ENCODE measurements at places on chromosomes 7 and 10.

DNA sequence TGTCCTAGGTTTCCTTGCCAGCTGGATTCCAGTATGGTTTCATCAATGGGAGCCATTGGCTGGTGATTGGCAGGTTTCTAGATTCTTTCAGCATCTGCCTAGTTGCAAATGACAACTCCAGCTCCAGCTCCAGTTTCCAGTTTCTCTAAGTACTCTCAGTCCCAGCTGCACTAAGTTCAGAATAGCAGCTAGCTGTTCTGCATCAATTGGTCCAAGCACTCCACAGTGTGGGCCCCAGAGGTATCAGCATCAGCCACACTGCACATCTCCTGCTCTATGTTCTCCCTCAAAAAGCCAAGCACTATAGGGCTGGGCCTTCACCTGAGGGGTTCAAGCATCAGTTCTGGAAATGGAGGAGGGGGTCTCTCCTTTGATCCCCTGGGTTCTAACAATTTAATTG lies 143.4 kb downstream of the VPS50 start:
- no peak for DNase-seq

- no peak for DNase-seq
These were observed 94.8 kb downstream of the TCERG1L start for GRCh38 chr10:131216681-131217230.

DNA sequence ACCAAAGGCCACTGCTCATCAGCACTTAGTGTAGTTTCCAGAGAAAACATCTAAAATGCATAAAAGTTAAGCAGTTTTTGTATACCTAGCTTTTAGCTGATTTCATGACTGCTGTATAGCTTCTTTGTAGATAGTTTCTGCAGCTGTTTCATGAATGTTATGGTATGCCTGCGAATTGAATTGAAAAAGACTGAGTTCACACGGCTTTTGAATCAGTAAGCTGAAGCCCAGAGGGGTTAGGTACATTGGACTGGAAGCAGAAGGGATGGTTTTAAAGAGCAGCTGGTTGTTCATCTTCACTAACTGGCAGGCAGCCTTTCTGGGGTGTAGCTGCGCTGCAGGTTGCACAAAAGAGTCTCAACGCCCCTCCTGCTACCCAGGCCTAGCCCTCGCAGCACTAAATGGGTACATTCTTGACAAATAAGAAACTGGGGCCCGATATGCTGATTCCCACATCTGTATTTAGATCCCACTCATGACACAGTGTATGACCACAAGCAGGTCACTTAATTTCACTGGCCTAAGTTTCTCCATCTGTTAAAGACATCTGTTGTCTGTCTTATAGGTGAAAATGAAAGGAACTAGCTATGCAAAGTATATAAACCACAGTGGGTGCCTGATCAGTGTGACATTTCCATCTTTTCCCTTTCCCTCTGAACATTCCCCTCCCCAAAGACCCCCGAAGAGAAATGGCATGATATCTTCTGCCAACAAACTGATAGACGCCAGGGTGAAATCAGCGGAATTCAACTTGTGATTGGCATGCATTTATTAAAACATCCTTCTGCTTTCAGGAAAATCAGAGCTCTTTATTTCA lies 85.9 kb upstream of the AGBL3 start:
- DNase-seq = no peak

GRCh38 chr7:123472750-123473445 lies 61.5 kb downstream of the IQUB start:
- DNase-seq = no peak

- DNase-seq = no peak
These were observed 70.8 kb downstream of the HIP1 start for GRCh38 chr7:75667938-75668337.

DNA sequence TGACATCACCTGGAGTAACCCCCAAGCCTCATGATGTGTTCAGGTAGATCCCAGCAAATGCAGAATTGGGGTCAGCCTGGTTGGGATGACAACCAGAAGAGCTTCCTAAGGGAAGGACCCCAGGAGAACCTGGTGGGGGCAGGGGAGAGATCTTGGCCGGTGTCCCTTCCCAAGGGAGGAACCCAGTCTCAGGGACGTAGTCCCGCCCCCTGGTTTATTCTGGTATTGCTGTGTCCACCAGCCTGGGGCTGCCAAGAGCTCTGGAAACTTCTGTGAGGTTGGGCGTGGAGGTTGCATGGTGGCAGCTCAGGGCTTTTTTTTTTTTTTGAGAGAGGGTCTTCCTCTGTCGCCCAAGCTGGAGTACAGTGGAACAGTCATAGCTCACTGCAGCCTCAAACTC lies 19.4 kb downstream of the GTF2IRD1 start:
- DNase-seq = no peak

GRCh38 chr10:117899181-117899683 lies 147.5 kb downstream of the RAB11FIP2 start:
- DNase-seq = no peak

DNA sequence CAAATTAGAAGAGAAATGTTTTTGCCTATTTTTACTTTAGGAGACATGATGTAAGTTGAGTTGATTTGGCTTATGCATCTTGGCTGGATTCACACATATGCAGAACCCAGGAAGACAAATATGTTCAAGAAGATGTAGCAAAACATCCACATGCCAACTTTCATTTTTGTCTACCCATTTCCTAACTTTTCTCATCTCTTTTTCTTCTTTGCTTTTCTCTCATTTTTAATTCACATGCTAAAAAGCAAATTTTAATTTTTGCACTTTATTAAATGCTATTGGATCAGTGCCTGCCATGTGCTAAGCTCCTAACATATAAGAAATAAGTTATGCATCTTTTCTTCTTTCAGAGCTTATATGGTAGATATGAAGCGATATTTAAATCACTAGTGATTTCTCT lies 143.7 kb upstream of the GRM3 start:
- DNase-seq = no peak

DNA sequence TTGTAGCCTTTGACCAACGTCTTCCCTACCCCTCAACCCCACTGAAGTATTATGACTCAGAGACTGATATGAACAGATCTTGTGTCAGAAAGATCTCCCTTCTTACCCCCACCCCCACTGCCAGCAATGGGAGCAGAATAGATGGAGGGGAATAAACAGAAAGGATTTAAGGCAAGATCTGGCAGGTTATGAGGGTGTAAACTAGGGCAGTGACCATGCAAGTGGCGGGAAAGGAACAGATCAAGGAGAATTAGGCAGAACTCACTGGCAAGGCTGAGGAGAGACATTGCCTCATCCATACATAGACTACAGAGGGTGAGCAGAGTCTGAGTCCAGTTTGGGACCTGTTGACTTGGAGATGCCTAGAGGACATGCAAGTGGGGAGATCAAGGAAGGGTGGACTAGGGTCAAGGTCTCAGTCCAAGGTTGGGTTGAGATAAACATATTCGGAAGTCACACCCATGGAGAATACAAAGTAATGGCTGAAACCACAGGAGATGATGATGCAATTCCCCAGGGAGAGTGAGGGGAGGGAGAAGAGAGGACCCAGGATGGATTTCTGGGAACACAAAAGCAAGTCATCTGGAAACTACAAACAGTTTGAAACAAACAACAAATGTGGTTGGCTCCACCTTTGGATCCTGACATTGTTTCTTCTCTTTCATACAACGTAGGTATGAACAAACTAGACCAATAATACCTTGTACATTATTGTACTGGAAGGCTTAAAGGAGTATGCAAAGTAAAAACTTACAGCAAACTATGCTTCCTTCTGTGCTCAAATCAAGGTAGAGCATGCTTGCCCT lies 44.9 kb upstream of the IL6 start:
- no peak for DNase-seq

GRCh38 chr10:7388602-7389001 lies 22.2 kb downstream of the SFMBT2 start:
- no peak for DNase-seq

DNA sequence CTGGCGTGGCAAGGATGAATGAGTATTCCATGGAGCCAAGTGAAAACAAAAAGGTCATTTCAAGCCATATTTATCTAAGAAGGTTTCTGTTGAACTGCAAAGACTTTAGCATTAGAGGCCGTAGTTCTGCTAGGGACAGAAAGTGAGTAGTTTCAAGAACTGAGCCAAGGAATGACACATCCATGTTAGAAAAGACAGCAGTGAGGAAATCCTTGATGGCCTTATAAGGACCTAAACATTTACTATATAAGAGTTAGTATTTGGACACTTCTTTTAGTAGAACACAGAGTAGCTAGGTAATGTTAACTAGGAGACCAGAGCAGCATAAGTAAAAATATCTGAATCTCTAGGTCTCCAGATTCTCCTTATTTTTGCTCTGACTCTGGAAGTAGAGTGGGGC lies 329.8 kb upstream of the SEMA3D start:
- DNase-seq = no peak
